ENCODE measurements at places on chromosomes 5 and 9.

- DNase-seq = peak; percentile 95
These were observed 17.5 kb downstream of the OSTF1 start for GRCh38 chr9:75105841-75106240.

DNA sequence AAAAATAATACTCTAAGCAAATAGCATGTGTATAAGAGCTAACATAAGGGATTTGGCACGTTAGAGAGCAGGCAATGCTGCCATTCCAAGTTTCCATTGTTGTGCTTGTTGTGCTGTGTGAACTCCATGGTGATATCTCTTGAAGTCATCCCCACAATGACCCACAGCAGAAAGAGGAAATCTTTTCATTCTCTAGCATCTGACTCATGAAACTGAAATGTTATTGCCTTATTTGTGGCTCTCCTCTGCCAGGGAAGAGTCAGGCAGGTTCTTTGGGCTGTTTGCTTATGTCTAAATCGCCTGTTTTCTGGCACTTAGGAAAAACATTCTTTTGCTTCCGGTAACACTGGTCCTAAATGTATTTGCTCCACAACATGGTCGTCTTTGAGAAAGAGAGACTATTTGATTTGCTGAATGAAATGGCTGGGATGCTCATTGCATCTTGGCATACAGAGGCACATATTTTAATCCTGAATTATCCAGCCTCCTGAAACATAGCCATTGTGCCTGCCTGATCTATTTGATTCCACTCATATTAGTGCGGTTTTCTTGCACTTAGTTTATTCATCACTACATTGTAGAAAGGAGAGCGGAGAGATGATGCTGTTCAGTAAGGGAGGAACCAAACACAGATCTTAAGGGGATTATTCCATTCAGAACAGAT is 188.8 kb downstream of the CSNK1G3 start:
- DNase-seq = peak; percentile 40

DNA sequence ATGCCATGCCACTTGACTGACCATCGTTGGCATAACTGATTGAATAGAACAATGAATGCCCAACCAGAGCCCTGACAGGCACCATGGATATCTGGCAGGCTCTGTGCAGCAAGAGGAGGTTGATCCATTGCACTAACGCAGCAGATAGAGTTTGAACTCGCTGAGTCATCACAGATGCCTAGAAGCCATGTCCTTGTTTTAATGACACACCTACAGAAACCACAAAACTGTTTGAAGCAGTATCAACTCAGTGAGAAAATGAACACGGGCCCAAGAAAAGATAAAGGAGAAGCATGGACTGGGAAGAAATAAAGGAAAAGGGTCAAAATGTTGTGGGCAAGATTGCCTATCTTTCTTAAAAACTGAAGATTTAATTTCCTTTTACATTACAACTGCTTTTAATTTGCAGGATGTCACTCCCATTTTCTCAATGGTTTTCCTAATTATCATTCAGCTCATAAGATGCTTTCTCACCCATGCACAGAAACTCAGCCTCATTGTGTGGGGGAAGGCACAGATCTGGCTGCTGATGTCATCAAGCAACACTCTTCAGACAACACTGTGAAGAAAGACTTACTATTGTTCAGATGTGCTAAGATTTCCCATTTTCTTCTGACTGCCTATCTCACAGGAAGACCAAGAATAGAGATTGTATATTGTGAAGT is 129.0 kb downstream of the PIK3R1 start:
- DNase-seq = no peak

- no peak for DNase-seq
These were observed 68.4 kb upstream of the SLC1A1 start for GRCh38 chr9:4421847-4422246.

DNA sequence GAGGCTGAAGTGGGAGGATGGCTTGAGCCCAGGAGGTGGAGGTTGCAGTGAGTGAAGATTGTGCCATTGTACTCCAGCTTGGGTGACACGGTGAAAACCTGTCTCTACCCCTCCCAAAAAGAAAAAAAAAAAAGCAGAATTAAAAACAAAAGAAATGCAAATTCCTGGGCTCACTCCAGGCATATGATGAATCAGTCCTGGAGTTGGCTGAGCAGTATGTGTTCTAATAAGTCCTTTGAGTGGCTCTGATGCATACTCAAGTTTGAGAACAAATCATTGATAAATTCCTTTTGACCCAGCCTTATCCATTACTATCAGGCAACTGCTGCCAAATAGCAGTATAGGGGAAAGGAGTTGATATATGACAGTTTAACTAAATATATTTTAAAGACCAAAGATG is 28.3 kb downstream of the UHRF2 start:
- DNase-seq = no peak

DNA sequence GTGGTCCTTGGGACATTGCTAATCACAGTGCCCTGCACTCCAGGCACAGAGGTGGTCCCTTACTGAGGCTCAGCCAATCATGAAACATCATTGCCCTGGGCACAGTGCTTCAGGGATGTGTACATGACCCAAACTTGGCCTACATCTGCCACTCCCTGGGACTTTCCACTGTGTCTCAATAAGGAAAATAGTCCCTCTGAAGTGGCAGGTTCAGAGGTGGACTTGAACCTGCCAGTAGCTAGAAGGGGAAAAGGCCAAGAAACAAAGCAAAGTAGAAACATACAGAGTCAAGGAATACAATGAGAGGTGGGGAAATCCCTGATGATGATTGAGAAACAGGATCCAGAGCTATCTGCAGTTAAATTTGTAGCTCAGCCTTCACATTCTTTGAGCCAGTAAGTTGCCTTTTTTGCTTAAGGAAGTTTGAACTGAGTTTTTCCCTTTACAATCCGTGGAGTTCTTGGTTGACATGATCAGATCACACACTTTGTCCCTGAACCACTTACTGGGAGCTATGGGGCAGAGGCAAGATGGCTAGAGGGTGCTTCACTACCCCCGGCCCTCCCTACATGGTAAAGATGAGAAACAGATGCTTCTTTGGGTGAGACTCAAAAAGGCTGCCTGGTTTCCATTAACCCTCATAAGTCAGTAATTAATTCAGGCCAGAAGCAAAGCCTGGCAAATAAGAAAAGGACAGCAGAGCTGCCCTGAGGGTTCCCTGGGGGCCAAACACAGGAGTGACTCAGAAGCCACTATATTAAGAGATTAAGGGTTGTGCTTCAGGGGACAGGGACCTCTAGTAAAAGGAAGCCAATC is 57.6 kb downstream of the SH3TC2 start:
- DNase-seq = no peak

DNA sequence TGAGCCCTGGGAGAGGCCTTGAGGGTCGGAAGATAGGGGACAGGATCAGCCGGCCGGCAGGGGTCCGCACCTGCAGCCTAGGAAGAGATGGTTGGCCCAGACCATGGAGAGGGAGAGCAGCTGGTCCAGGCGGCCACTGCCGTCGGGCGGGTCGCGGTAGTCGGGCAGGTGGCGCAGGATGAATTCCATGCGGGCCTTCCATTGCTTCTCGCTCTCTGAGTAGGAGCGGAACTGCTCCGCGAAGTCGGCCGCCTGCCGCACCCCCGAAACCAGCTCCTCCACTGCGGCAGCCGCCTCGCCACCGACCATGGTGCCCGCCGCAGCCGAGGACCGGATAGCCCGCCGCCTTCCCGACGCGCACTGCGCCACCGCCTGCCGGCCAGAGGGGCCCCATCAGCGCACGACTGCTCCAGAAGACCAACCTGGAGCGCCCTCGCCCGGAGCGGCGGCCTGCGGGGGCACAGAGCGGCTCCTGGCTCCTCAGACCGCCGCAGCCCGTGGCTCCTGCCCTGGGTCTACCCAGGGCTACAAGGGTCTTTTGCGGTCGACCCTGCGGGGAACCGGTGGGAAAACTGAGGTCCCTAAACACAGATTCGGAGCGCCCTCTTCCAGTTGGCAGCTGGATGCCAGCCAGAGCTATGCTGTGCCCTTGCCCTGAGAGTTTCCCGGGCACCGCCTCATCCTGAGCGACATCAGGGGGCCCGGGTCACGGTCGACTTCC is at the start of gene CDKN2AIPNL:
Gene CDKN2AIPNL, minus strand, starts transcription at position 336 of the 721 bp plus-strand sequence. Its CDS starts 27 bp downstream, at position 309.
- DNase-seq = peak; percentile 90

GRCh38 chr9:33236571-33236970 is 3.4 kb upstream of the SPINK4 start:
- DNase-seq = no peak

GRCh38 chr9:2907411-2907810 is 63.5 kb upstream of the PUM3 start:
- DNase-seq = no peak

DNA sequence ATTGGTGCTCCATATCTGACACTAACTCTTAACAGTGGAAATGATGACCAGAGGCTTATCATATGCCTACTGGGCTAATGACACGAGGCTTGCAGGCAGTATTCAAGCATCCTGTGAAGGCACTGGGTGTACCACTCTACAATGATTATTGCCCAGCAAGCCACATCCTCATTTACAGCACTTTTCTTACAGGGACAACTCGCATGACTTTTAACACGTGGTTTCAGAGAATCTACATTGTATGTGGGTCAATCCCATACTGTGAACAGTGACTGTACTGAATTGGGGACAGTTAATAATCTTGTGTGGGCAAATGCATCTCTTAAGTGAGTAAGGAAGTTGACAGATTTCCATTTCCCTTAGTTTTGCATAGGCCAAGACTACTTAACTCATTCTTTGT is 260.0 kb downstream of the TRPM3 start:
- no peak for DNase-seq

GRCh38 chr5:124907098-124907644 is 160.7 kb upstream of the ZNF608 start:
- DNase-seq = no peak

- DNase-seq = no peak
These were observed 5.1 kb upstream of the RAB14 start for GRCh38 chr9:121206516-121207370.

GRCh38 chr5:10932426-10932825 is 171.4 kb upstream of the DAP start:
- DNase-seq = no peak

GRCh38 chr9:125356032-125356431 is 94.4 kb downstream of the GAPVD1 start:
- no peak for DNase-seq

GRCh38 chr5:78888580-78889368 is 96.3 kb downstream of the ARSB start:
- peak; percentile 77 for DNase-seq

GRCh38 chr9:123998970-123999621 is 12.5 kb upstream of the LHX2 start:
- DNase-seq = no peak

DNA sequence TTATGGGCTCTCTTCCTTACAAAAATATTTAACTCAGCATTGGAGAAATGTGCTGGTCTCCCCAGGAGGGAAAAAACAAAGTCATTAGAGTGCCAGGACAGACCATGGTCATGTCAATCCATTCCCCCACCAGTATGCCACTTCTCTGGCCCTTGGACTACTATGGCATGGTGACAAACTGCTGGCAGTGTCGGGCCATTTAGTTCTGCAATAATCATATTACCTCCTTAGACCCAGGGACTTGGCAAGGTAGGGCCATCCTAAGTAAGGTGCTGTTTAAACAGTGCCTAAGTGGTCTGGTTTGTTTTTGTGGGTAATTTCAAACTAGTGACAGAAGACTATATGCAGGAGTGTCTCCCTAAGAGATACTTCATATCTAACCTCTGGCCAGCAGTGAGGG is 177.8 kb upstream of the STK32A start:
- no peak for DNase-seq

DNA sequence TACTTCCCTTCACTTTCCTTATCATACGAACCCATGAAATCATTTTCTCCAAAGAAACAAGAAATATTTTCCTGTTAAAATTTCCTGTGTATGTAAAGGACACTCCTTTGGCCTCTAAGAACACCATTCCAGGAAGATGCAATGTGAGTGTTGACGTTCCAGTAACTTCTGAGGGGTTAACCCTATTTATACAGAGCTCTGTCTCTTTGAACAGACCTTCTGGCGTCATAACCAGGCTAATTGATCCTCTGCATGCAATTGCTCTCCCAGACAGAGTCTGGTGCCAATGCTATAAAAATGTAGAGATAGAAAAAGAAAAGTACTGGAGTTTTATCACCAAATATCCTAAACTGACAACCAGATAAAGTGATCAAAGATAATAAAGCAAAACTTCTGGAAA is 218.5 kb downstream of the TLE1 start:
- DNase-seq = no peak

DNA sequence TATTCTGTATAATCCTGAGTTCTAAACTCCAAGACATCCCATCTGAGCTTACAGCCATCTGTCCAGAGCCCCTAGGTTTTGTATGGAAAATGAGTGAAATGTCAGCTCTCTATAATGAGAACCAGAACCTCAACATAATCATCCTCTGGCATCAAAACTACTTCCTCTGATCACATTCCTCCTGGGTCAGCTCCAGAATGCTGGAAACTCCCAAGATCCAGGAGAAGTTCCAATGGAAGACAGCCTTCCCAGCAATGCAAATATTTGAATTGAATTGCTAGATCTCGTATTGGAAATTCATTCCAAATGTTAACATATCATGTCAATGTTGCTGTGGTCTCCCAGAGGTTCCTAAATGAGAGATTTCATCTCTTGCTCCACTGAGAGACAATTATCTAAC is 23.8 kb downstream of the C9 start:
- DNase-seq = no peak

DNA sequence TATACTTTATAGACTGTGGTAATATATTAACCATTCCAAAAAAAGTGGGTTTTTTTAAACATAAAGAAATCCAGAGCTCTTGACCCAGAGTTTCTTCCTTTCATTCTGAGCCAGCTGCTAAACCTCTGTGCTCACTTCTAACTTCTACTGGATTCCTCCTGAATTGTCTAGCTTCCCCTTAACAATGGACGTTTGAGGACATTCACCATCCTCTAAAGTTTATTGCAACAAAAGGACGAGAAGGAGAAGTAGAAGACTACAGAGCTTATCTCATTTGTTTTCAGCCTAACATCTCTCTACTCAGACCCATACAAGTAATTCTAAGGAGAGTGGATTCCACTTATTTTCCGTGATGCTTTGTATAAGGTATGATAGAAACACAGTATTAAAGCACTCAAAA is 284.2 kb downstream of the MAST4 start:
- DNase-seq = no peak

DNA sequence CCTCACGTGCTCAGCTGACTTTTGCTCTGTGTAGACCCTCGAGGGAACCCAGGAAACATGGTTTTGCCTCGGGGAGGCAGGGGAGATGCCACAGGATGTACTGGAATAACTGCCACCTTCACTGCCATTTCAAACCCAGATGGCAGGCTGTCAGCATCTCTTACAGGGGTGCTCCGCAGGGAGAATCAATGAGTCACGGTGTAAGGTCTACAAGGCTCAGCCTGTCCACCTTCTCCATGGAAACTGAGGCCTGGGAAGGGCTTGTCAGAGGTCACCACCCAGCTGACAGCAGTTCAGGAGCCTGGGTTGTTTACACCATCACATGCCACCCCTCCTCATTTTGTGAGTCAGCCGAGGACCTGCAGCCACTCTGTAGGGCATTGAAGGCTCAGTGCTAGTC is 30.8 kb downstream of the DAB2IP start:
- no peak for DNase-seq

Measured in lung (tissue), 17 donors.